ENCODE measurements at places on chromosomes 6 and 20.
A peak's percentile ranks its signal among the peaks of the same experiment; 100 is the strongest.

DNA sequence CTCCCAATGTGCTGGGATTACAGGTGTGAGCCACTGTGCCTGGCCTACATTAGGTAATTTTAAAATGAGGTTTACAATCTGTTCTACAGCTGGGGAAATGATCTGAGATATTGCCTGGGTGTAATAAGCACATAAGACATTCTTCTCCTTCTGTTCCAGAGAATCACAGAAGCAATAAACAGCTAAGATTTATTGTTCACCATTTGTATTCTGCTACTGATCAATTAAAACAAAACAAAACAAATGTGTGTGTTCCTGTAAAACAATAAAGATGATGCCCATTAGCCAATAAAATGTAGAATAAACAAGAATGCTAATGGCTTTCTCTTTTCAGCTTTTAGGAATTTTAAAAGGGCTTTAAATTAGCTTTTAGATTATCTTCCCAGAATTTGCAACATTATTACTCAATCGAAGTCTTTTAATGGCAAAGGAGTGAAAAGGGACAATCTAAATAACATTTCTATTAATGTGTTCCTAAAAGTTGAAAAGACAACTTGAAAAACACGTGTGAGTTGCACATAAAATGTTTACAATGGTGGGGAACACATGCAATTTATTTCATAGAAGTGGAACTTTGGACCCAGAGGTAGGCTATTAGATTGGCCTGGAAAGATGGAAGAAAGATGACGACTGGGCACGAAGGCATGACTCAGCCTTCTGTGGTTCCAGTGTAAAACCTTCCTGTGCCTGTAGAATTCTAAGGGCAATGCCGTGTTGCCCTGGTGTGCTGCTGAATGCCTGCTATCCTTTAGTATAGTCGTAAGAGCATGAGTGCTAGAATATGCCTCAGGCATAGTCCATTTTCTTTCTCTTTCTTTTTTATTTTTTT, 29.0 kb upstream of the DEK start:
- no peak for DNase-seq

DNA sequence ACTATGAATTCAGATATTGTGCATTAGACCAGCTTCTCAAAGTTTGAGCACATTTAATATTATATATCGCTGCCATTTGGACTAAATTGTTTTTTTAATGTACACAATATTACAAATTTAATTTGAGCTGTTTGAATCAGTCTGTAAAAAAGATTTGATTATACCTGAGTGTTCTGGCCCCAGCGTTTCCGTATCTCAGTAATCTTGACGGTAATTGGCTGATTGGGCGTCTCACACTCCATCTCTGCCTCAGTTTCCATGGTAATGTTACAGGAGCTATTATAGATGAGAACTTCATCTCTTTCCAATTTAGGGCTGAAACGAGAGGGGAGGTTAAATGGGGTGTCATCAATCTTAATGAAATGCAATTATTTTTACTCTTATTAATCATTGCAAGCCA, 77.3 kb downstream of the PKHD1 start:
- no peak for DNase-seq

GRCh38 chr6:6331946-6332601, 11.6 kb upstream of the F13A1 start:
- DNase-seq: no peak

DNA sequence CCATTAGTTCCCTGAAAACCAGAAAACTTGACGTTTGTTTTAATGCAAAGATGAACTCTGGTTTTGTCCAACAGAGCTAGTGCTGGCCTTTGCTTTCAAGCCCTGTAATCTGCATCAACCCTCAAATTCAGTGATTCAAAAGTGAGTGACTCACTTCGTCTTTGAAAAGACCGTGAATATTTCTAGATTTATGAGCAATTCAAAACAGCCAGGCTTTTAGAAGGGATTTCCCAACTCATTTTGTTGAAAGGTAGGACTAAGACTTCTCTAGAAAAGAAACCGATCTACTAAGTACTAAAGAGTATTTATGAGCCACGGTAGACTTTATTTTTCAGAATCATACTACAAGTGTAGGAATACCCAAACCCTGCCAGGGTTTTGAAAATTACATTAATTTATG, 121.5 kb downstream of the UST start:
- no peak for DNase-seq

GRCh38 chr6:333379-334002, 41.2 kb downstream of the DUSP22 start:
- no peak for DNase-seq

DNA sequence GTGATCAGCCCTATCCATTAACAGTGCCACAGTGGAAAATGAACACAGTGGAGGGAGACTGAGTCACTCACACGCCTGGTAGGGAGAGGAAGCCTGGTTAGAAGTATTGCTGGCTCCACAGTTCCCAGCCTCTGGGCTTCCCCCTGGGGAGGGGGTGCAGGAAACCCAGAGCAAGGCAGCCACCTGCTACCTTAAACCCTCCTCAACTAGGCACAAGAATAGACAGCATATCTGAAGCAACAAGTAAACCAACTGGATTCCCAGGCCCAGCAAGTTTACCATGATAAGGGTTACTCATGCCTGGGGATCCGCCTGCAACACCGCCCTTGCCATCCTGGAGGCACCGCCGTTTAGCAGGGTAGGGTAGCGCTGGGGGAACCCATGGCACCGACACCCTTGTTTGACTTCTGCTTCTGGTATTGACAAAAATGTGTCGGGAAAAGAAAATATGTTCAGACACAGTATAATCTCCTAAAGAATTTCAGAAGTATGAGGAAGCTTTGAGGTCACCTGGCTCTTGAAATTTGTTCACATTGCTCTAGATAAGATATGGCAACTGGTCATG, 38.3 kb downstream of the SLC22A23 start:
- no peak for DNase-seq

DNA sequence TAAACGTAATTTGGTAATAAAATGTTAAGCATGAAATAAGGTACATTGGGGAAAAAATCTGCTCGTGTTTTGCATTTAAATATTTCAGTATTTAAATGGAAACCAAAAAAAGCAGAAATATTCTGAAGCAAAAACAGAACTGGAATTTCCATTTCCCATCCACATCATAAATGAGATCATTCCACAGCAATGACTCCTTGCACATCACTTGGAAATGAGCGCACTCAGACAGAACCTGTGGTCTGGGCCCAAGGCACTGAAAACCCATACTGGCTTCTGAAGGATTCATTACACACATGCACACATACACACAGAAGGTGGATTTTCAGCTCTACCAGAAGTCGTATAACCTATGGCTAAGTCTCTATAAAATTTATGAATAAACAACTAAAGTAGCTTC, 174.8 kb downstream of the IBTK start:
- no peak for DNase-seq

- peak; percentile 75 for DNase-seq
These were observed at the start of gene NECAB3 for GRCh38 chr20:33674294-33675135. NECAB3 (minus strand) TSS chr20:33674428; CDS start chr20:33674352, 76 bp downstream.

All from NCI-H2029 (cell line).